ENCODE measurements at places on chromosomes 7 and 10.

GRCh38 chr10:125159932-125160855 lies at the start of gene CTBP2:
Gene CTBP2, minus strand, starts transcription at chr10:125160563.
- peak; percentile 57 for DNase-seq

DNA sequence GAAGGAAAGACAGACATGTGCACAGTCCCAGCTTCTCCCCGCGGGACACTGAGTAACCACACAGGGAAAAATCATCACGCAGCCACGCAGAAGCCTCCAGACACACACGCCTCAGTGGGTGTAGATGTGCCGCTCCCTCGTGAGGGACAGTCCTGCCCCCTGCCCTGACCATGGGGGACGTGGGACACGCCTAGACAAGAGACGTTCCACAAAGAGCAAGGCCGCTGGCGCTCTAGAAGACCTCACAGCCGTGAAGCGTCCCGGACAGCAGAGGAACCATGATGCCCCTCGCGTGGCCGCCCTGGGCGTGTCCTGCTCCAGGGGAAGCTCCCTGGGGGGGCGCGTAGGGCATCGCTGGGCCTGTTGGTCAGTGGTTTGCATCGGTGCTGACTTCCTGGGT lies 210.8 kb downstream of the DNAJB6 start:
- no peak for DNase-seq

- DNase-seq = no peak
These were observed 118.0 kb downstream of the CREB5 start for GRCh38 chr7:28530175-28530802.

GRCh38 chr7:92133133-92133736 lies 1.0 kb downstream of the CYP51A1 start:
- no peak for DNase-seq

GRCh38 chr10:124629415-124629814 lies 114.8 kb downstream of the FAM53B start:
- DNase-seq = no peak

GRCh38 chr10:24603333-24603732 lies 120.4 kb downstream of the ARHGAP21 start:
- no peak for DNase-seq

- DNase-seq = no peak
These were observed 28.5 kb upstream of the DPYSL4 start for GRCh38 chr10:132158122-132158741.

DNA sequence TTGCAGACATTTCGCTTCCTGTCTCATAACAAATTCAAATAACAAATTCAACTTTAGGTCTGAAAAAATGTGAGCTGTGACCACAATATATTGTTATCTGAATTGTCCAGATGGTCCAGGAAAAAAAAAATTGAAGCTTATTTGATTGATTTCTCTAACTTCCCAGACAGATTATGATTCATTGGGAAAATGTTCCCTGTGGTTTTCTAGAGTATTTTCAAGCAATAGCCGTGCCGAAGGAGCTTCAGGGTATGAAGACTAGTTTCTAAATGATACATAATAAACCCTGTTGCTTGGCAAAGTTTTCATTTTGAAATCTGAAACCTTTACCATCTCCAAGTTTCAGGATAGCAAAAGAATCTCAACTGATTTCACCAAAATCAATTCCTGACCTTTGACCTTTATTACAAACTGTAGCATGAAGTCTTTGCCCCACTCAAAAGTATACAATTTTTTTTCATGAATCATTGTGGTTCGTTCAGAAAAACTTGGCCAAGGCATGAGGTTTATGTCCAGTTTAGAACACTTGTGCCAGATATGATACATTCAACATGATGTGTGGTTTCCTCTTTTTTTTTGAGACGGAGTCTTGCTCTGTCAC lies 109.9 kb downstream of the JCAD start:
- DNase-seq = peak; percentile 88

GRCh38 chr7:151276666-151277590 lies 28.4 kb upstream of the SMARCD3 start:
- peak; percentile 66 for DNase-seq

- DNase-seq = peak; percentile 77
These were observed 933 bp downstream of the MDFIC start for GRCh38 chr7:114922652-114923402.

DNA sequence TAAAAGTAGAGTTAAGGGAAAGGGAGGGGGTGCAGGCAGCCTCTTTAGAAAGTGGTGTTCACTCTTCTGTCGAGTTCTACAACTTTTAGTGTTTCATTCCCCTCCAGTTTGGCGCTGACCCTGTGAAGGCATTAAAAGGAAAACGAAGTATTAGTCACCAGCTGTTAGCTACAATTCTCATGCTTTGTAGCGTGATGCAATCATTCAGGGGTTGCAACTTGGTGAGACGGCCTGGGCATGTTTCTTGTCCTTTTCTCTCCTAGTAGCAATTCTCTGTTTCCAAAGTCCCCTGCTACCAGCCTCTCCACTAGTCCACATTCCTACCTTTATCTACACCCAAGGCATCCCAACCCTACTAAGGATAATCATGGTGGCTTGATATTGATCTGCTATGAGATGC lies 33.7 kb upstream of the DGKI start:
- DNase-seq = no peak

GRCh38 chr7:120460949-120461348 lies 188.0 kb downstream of the KCND2 start:
- no peak for DNase-seq

- DNase-seq = no peak
These were observed 108.4 kb downstream of the KLF6 start for GRCh38 chr10:3676564-3676963.

GRCh38 chr7:16847381-16847860 lies 34.4 kb downstream of the AGR3 start:
- no peak for DNase-seq

DNA sequence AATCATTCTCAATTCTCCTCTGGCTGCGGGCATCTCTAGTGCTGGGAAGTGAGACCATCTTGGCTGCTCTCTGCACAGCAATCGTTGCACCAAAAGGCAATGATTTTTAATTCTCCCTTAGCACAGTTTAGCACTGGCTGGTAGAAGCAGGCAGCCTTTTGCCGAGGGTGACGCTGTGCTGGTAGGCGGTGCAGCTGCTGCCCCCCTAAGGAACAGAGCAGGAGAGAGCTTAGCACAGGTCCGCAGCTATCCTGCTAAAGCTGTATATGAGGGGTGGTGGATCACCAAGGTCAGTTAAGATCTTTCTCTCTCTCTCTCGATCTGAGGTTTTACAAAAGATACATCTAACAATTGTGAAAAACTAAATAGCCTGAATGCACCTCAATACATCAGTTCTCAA lies 390.1 kb downstream of the GATA3 start:
- no peak for DNase-seq

- peak; percentile 46 for DNase-seq
These were observed 41.4 kb upstream of the GHITM start for GRCh38 chr10:84097787-84098353.

- DNase-seq = no peak
These were observed 176.8 kb upstream of the SORCS1 start for GRCh38 chr10:107341281-107341680.

DNA sequence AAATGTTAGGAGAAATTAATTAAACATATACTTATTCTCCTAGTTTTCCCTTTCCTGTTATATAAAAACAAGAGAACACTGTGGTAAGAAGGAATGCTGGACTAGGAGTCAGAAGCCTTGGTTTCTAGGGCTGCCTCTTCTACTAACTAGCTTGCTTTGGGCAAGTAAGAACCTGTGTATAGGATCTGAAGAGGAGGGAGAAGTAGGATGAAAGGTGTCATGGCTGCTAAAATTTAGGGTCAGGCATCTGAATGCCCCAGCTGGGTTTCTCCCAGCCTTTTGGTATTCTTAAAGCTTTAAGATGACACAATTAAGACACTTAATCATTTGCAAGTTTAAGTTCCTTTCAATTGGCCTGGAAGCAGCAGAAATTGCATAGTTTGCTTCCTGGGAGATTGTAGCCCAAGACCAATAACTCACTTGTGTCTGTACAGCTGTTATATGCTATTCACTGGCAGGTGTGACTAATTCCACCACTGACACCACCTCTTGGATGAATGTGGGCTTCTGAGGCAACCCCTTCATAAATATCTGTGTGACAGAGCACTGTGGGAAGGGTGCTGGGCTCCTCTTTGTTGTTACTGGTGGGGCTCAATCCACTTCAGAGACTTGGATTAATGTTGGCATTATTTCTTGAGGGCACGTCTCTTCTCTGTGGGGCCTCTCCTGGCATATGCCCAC lies 137.2 kb downstream of the LRMDA start:
- no peak for DNase-seq

GRCh38 chr7:157339777-157340677 lies 3.2 kb downstream of the DNAJB6 start:
- DNase-seq = peak; percentile 82
